ENCODE measurements at places on chromosomes 4 and X.
A peak's percentile ranks its signal among the peaks of the same experiment; 100 is the strongest.

GRCh38 chr4:3077796-3078195, 3.3 kb downstream of the HTT start:
- DNase-seq = no peak

- DNase-seq = no peak
These were observed 2.3 kb upstream of the SOWAHD start for GRCh38 chrX:119755981-119756533.

- no peak for DNase-seq
These were observed 350.0 kb downstream of the CAMK2D start for GRCh38 chr4:113411496-113411938.

DNA sequence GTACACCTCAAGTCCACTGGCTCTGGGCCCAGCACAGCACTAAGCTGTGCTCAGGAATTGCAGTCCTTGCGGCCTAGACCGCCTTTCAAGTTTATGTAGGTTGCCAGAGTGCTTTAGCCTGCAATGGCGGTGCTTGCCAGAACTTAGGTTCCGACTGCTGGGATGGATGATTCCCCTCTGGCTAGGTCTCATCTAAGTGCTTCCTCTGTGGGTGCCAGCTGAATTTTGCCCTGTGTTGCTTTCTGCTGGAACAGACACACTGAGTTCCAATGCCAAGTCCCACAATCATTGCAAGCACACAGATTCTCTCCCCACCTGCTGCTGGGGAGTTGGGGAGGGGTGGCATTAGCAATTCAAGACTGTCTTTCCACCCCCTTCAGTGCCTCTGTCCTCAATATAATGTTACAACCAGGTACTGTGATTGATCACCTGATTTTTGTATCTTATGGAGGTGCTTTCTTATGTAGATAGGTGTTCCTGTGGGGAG, 129.5 kb downstream of the GRID2 start:
- peak; percentile 6 for DNase-seq

DNA sequence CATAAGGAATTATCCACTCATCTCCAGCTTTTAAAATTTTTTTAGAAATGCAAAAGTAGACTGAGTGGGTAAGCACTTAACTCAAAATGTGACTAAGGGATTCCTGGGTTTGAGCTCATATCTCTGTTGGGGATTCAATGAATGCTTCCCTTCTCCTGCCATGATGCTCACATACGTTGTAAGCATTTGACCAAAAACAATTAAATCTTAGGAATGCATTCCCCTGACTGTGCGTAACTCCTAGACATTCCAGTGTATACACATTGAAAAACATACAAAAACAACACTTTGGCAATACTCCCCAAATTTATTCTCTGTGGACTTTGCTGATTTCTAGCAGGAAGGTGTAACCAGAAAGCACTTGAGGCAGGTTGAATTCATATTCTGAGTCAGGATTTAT, 29.8 kb downstream of the SPANXA2 start:
- no peak for DNase-seq

GRCh38 chr4:53424280-53424679, 46.8 kb downstream of the FIP1L1 start:
- no peak for DNase-seq

DNA sequence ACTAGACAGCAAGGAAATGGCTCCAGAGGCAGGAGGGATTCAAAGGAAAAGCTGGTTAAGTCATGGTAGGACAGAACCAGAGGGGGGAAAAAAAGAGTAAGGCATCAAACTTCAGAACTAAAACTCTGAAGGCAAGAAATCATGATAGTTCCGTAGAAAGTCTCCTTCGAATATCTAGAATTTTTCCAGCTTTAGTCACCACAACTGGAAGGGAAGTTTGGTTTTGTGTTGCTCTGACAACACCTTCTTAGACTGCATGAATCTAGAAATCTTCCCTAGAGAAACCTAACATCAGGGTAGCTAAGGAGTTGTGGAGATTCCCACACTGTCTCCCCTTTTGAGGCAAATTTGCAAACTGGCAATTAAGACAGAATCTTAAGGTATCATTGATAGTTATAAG, 33.7 kb downstream of the AMMECR1 start:
- no peak for DNase-seq

DNA sequence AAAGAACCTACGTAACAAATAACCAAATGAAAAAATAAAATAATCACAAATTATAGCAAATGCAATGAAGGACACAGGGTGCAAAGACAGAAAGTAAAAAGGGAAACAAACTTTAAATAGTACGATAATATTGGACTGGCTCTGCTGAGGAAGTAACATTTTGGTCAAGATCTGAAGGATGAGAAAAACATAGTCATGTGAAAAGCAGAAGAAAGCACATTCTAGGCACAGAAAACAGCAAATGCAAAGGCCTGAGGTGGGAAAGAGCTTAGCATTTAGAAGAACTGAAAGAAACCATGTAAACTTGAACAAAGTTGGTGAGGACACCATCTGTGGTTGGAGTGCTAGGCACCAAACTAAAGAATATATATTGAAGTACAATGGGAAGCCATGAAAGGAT, 111.2 kb downstream of the PPP3CA start:
- DNase-seq = no peak

- DNase-seq = no peak
These were observed 94.8 kb downstream of the MAML3 start for GRCh38 chr4:140059159-140059558.

Data from H7 (cell line).